ENCODE measurements at places on chromosomes 16 and 17.

GRCh38 chr16:84879569-84880487 lies 60.0 kb downstream of the CRISPLD2 start:
- DNase-seq = no peak

DNA sequence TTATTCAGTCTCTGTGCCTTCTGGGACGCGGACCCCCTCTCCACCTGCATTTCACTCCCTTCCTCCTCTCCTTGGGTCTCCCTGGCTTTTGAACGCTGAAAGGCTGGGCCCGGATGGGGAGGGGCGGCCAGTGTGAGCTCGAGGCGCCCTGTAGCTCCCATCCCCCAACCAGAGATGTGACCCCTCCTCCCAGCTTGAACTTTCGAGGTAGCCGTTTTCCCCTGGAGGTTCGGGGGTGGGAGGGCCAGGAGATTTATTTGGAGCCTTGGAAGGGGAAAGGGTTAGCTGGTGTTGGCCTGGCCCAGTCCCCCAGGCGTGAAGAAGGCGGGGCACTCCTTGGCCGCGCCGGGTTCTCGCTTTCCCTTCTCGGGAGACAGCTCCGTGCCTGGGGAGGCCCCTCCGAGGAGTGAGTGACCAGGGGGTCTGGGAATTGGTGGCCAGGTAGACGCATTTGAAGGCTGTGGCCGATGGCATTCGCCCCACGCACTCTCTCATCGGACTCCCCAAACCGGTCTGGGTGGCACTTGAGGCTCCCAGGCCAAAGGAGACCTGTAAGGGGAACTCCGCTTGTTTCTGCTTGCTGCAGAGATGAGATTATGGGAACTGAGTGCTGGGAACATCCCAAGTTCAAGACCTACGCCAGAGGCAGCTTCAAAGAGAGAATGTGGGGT lies 942 bp downstream of the LDAF1 start:
- DNase-seq = no peak

DNA sequence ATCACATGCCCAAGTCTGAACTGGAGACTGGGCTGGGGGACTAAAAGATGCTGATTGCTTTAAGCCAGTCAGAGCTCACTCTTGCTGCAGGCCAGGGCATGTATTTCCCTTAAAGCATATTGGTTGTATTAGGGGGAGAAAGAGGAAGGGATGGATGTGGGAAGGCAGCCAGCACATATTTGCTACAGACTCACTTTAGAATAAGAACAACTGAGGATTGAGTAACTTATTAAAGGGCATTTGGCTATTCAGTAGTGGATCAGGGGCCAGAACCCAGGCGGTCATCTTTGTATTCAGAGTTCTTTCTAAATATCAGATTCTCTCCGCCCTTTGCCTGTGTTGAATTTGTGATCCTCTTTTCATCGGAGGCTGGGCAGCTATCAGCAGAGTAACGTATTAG lies 231.7 kb downstream of the HAPSTR1 start:
- DNase-seq = no peak

DNA sequence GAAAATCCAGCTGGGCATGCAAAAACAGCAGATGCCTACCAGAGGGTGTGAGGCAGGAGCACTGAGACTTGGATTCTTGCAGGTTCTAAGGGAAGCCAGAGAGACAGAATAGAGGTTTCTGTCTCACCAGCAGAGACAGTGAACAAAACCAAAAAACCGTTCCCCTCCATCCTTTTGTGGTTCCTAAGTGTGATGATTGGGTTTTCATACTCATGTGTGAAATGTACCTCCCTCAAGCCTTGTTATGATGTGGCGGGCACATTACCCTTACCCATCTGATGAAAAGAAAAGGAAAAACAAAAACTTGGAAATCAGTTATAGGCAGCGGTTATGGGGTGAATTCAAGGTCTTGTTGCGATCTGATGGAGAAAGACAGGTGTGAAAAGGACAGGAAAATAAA lies 172.6 kb upstream of the CDH13 start:
- DNase-seq = no peak

GRCh38 chr16:1990351-1991134 lies 773 bp downstream of the SYNGR3 start:
- DNase-seq = no peak

DNA sequence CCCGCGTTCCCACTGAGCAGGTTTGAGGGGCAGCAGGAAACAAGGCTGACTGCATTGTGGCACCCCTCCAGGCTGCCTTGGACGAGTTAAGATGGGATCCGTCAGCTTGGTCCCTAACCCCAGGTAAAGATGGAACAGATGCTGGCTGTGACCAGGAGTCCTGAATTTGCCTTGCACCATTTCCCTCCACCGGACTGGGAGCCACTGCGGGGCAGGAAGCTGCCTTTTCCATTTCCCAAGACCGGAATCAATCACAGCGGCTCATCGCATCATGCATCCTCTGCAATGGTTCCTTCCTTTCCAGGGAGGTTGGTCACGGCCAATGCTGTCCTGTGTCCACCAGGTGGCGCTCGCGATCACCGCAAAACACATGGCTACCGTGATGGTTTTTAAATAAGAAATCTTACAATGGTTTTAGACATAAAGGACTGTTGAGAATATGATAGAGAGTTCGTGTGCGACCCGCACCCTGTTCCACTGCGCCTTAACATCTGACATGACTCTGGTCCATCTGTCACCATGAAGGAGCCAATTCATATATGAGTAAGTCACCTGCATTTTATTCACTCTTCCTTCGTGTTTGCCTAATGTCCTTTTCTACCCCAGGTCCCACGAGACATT lies 6.8 kb upstream of the MEAK7 start:
- peak; percentile 73 for DNase-seq

Data from GOT3 (cell line).